GM23338 (cell line): ENCODE measurements at places on chromosomes 13 and 19.

DNA sequence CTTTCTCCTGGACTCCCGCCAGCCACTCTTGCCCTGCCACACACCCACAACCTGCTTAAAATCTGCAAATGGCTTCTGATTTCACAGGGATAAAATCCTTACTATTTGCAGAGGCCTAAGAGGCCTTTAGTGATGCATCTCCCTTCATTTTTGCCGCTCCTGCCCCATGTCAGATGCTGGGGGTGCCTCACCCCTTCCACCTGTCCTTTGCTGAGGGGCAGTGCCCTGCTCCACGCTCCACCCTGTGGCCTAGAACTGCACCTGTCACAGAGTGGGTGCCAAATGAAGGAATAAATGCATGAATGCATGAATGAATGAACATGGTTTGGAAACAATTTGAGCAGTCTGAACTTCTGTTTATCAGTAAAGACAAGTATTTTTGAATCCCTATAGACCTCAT lies 34.1 kb upstream of the UQCRFS1 start:
- DNase-seq, result no peak

DNA sequence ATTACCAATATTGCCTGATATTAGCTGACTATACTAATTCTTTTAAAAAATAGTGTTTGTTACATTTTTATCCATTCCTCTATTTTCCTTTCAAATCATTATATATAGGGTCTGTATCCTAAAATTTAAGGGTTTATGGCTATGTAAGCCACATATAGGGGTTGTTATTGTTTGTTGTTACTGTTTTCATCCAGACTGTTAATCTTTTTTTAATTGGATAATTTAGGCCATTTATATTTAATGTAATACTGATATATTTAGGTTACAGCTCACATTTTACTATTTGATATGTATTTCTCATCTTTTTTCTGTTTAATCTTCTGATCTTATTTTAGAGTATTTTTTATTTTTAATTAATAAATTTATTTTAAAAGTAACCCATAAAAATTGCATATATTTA lies 487.1 kb upstream of the SGCG start:
- DNase-seq, result no peak

DNA sequence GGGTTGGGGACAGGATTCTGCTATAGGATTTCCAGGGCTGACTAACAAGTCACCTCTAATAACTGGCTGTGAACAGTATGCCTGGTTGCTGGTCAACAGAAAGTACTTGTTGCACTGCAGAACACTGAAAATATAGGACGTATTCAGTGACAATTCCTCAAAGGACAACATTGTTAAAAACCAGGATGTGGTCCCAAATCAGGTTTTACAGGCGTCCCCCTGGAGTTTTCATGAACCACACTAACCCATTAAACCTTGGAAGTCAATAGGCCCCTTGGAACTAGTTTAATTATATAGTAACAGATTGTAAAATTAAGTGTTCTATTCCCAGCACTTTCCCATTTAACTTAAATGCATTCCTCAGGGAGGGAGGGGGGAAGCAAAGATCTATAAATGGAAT lies 495.4 kb downstream of the TBC1D4 start:
- no peak for DNase-seq

DNA sequence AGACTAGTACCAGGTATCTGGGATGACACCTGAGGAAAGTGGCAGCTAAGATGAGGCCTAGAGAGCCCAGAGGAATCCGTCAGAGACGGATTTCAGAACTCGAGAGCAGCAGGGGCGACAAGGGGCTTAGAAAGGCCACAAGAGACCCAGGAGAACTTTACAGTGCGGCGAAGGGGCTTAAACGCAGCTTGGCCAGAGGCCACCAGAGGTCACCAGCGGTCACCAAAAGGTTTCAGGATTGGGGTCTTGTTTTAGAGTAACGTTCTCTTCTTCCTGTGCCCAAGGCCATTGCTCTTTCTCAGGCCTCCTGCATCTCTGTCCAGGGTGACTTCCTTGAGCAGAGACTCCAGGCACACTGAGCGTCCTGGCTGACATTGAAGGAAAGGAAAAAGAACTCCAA lies 2.2 kb downstream of the ZSCAN22 start:
- DNase-seq, result peak; percentile 83

GRCh38 chr19:43956827-43957226 lies 5.8 kb downstream of the ZNF221 start:
- DNase-seq, result no peak
